H9 (cell line): ENCODE measurements at places on chromosomes 3 and 15.

DNA sequence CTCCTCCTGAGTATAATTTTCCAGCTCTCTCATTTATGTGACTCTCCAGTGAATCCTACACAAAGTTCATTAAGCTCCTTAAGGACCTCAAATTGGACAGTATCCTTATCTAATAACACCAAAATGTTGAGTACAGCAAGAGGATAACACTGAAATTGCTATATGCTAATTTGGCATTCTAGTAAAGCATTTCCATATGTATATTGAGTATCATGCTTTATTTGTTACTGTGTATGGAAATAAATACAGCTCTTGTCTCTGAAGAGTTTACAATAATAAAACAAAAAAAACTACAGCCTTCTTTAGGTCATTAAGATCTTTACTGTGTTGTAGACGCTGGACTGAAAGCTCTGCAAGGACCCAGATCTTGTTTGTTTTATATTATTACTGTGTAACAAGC lies 1341.3 kb downstream of the ROBO1 start:
- no peak for DNase-seq

DNA sequence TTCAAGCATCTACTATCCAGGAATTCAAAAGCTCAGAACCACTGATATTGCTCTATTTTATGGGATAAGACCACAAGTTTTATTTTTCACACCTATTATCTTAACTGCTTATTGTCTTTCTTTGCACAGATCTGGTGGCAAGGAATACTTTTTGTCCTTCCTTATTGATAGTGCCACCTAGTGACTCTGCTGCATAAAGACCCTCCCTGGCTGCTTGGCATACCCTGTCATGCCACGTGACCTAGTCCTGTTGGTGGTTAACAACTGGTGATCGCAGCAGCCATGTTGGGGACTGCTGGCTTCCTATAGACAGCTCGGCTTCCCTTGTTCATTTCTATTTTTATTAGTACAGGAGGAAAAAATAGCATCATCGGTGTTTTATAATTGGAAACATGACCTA lies 236.3 kb downstream of the MEX3B start:
- DNase-seq: peak; percentile 67

DNA sequence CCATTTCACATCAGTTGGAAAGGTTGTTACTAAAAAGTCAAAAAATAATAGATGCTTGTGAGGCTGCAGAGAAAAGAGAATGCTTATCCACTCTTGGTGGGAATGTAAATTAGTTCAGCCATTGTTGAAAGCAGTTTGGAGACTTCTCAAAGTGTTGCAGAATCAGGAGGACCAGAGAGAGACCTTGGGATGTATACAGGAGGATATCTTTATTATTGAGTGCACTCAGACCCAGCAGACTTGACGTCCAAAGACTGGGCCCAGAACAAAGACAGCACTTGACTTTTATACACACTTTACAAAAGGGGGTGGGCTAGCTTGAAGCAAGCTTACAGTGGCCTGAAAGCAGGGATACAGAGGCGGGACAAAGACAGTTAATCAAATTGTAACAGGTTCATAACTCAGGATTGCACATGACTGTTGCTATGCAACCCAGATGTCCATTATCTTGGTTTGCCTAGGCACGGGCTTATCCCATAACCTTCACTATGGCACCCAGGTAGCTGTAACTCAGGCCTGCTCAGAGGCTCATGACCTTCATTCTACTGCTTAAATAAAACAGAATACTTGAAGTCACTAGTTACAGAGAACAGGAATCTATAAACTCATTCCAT lies 127.7 kb downstream of the SPATA16 start:
- DNase-seq: no peak

DNA sequence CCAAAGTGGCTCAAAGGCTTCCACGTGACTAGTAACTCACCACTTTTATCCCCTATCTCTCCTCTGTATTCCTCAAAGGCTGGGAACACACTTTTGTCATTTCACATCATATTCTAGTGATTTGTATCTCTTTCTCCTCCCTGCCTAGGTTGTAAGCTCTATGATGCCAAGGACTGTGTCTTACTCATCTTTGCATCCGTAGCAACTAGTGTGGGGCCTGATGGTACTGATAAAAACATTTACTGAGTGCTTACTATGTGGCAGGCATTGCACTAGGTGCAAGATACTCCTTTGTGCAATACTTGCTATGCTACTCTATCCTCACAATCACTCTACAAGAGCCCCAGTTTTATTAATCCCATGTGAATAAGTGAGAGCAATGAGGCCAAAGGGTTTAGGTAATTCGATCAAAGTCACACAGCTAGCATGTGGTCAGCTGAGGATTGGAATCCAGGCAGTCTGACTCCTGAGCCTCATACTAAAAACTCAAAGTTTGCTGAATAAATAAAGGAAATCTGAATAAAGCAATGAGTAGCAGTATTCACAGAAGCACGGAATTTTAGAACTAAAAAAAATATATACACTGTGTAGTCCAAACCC lies 342.6 kb upstream of the ICE2 start:
- DNase-seq: no peak

DNA sequence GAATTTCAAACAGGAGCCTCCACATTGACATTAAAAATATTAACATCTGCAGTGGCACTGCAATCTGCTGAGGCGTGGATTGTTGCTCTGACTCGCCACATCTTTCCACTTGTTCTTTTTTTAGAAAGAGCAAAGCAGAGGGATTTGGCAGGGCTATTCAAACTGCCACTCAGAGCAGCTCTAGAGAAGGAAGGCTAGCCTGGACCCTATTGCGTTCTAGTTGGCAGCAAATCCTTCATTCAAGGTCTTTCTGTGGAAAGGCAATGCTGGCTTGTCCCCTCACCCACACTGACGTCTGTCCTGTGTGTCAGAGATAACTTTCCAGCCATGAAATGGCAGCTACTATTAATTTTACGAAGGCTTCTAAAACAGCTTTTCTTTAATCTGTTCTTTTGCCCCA lies 483.2 kb upstream of the SGO1 start:
- no peak for DNase-seq

- DNase-seq: no peak
Measured at GRCh38 chr3:71254281-71255057, 329.1 kb downstream of the FOXP1 start.

GRCh38 chr3:87088993-87089841 lies 98.3 kb upstream of the VGLL3 start:
- peak; percentile 38 for DNase-seq

DNA sequence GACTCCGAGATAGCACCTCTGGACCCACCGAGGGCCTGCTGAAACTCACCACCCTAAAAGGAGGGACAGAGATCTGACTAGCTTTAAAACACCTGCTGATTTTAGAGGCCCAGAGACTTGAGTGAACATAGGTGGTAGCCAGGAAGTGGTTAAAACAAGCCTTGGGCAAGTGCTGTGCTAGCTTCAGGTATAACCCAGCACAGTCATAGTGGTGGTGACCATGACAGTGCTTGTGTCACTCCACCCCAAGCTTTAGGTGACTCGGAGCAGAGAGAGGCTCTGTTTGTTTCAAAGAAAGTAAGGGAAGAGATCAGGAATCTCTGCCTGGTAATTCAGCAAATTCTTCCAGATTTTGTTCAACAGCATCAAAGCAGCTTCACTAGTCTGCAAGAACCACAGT lies 641.1 kb upstream of the BCHE start:
- DNase-seq: no peak

DNA sequence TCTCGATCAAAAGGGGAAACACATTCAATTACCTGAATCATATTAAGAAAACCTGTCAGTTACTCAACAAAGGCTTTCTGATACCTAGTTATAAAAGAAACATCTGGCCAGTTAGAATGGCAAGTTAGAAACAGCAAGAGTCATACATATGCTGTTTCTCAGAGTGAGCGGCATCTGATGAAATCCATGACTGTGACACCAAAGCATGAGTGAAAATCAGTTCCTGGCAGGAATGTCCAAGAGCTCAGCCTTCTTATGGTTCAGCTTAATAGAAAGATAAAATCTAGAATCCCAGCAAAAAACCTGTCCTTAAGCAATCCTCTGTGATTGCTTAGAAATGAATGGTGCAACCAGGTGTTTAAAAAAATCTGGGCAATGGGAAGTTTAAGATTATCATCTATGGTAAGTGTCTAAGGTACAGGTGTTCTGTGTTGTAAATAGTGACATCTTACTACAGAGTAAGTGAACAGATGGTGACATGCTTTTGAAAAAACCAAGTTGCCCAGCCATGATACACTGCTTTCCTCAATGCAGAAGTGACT lies 18.8 kb downstream of the B4GALT4 start:
- DNase-seq: no peak

GRCh38 chr3:171986176-171986575 lies 53.2 kb upstream of the FNDC3B start:
- no peak for DNase-seq

GRCh38 chr3:107209302-107209990 lies 167.8 kb upstream of the CCDC54 start:
- no peak for DNase-seq
